ENCODE measurements at places on chromosomes 1 and 21. TPM values are rescaled to one million over a fixed set of nuclear protein-coding genes. Genes with fewer than 3 reads are reported as not detected.
A peak's percentile ranks its signal among the peaks of the same experiment; 100 is the strongest.

DNA sequence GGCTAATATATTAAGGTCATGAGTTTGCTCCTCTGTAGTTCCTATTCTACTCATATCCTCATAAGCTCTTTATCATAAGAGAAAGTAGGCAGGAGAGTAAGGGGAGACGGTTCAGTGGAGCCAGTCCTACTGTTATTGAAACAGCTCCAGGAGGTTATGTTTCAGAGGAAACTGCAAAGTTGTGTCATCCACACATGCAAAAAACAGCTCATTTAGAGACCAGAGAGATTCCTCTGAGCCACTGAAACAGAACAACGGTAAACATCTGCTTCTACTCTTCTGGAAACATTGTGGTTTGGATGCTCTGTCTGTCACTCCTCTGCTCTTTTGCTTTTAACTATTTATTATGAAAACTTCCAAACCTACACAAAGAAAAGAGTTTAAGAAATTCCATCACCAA is 66.3 kb upstream of the PPP2R5A start:
- DNase-seq = no peak

GRCh38 chr1:14340002-14340785 is 258.3 kb upstream of the KAZN start:
- no peak for DNase-seq

Gene SEC16B
- 0.07 TPM for total RNA-seq

Gene ELAVL4
- total RNA-seq = not detected

DNA sequence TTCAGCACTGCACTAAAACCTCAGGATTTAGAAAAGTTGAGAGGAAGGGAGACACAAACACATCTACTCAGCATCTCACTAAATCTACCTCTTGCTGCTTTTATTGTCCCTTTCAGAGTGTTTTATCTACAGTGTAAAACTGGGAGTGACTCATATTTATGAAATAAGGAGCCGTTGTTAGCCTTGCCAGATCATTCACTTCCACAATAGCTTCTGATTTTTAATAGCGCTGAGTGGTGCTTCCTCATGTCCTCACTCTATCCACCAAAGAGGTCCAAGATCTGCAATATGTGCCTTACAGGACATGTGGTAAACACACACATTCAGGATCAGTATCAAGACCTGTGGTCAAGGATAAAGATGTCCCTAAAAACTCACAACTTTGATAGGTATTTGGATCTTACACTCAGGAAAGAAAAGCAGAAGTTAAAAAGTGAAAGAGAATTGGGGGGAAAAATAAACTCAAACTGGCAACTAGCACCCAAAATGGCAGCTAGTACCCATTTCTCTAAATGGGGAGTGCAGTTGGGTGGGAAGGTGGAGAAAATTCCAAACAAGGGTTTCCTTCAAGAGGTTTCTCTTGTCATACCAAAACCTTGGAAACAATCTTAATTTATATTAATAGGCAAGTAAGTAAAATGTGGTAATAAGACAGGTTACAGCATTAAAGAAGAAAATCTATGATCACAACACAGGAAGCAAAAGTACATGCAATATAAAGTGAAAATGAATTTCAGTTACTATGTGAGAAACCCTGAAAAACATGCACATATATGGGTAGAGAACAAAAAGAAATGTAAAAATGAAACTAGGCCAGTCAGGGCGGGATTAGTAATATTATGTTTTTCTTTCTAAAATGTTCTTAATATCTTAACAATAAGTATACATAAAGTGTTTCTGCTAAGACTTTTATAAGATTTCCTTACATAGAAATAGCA is 15.9 kb downstream of the DUSP10 start:
- DNase-seq = peak; percentile 82

Gene OR14K1
- total RNA-seq = not detected

DNA sequence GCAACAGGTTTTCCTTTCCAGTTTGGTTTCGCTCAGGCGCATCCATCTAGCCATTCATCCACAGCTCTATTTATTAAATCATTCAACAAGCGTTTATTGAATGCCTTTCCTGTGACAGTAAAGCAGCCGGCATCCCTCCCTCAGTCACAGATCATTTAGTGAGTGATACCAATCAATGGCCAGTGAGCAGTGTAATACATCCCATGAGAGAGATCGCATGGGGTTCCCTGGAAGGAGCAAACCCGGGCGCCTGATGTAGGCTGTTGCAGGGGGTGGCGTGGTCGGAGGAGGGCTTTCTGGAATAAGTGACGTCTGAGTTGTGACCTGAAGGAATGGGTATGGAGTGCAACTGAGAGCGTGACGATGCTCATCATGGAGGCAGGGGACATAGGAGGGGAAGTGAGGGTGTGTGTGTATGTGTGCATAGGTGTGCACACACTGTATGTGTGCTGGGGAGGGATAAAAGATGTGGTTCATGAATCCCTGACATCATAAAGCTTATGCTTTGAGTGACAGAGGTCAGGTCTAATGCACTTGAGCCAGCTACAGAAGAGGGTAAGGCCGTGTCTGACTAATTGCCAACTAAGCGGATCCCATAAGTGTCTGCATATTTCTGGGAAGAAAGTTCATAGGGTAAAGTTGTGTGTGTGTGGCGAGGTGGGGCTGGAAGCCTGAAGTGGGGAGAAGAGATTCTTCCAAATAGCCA is 6.6 kb downstream of the FCMR start:
- DNase-seq = no peak

Gene COP1
- 8.8 TPM for total RNA-seq

- DNase-seq = no peak
Observed at GRCh38 chr1:114715952-114716303, 643 bp downstream of the NRAS start.

GRCh38 chr1:66223681-66224080 is 310.3 kb upstream of the SGIP1 start:
- DNase-seq = peak; percentile 35

DNA sequence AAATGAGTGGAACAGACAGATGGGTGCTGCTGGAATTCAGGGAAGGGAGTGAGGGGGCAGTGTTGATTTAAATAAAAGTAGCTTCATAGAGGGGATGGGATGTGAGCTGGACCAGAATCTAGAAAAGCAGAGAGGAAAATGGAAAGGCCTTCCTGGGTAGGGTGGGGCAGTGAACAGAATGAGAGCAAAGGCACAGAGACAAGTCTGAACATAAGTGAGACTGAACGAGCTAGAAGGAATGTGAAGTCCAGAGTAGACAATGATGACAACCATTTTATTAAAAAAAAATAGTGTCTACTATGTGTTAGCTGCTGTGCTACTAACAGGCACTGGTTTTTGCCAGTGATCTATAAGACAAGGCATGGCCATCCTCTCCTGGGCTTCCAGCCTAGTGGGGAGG is 36.0 kb downstream of the ELK4 start:
- DNase-seq = no peak

Gene VSIG8
- total RNA-seq = 0.47 TPM

DNA sequence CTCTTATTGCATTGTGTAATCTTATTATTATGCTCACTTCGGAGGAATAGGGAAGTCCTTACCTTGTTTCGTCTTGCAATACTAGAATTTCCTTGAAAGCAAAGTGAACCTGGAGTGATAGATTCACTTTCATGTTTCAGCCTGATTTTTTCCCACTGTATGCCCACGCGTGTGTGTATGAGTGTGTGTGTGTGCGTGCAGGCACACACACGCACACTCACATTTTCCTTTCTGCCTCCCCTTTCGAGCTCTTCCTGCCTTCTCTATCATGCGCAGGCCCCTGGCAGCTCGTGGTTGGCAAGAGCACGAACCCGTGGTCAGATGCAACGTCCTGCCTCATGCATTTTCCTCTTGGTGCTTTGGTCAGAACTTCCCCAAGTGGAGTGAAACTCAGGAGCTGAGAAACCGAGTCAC is at the start of gene GCSAML:
Gene GCSAML (plus strand): TSS at position 366 of the 414 bp plus-strand sequence. CDS start 58 bp downstream, outside the sequence.
- no peak for DNase-seq

DNA sequence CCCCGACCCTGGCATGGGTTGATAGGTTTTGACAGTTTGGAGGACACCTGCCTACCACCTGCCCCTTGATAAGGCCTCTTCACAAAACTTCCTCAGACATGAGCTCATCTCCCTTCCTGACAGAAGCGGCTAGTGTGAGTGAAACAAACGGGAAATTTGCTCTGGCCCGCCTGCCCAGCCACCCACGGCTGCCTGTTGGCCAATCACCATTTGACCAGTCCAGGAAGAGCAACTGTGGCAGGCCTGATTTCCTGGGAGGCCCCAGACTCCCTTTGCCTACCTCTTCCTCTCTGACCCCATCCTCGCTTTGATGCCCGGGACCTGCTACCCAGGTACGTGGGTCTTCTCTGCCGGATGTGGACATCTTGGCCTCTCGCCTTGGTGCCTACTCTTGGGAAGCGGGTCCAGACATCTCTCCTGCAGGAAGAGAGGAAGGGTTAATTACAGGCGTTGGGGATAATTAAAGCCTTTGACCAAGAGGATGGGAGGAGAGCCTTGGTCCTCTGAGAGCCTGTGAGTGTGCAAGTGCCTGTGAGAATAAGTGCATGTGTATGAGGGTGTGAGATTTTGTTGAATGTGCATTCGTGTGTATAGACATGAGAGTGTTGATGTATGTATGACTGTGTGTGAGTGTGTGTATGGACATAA is 1.1 kb upstream of the EPHA2 start:
- peak; percentile 71 for DNase-seq

- peak; percentile 20 for DNase-seq
Observed at GRCh38 chr1:113811156-113811887, 954 bp downstream of the RSBN1 start.

- DNase-seq = no peak
Observed at GRCh38 chr1:228034954-228035837, 28.4 kb downstream of the WNT3A start.

GRCh38 chr1:169115891-169116585 is 9.5 kb downstream of the ATP1B1 start:
- no peak for DNase-seq

- no peak for DNase-seq
Observed at GRCh38 chr1:41242342-41243078, 404 bp upstream of the SCMH1 start.

DNA sequence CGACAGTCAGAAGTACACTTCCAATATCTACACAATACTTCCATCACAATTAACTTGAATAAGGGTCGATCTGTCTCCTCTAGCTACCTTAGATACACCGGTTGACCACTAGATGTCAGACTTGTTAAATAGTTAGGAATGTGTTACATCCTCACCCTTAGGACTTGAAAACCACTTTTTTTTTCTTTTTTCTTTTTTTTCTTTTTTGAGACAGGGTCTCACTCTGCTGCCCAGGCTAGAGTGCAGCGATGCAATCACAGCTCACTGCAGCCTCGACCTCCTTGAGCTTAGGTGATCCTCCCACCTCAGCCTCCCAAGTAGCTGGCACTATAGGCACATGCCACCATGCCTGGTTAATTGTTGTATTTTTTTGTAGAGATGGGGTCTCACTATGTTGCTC is 120.4 kb upstream of the GREM2 start:
- DNase-seq = peak; percentile 88

DNA sequence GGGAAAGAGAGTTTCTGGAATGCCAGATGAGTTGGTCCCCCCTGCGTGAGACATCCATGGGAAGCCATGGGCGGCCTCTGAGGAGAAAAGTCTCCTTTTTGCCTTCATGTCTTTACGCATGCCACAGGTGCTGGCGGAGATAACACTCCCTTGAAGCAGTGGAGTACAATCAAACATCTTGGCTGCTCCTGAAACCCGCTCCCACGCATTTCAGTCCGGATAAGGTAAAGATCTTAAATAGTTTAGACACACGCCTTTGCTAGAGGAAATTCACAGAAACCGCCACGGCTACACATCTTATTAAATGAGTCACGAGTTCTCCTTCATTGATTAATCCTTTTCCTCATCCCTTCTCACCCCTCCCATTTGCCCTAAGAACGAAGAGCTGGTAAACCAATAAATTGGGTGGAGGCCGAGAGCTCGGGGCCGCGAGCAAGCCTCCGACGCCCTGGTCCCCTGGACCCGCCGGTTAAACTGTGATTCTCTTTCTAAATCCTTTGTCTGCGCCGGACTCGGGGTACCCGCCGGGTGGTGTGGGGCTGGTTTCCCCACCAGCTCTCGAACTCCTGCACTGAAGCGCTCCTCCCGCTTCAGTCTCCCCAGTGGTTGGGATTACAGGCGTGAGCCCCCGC is 6.6 kb upstream of the ZNF669 start:
- peak; percentile 56 for DNase-seq

Gene MPL
- not detected for total RNA-seq

Gene NTNG1
- 6.8 TPM for total RNA-seq

DNA sequence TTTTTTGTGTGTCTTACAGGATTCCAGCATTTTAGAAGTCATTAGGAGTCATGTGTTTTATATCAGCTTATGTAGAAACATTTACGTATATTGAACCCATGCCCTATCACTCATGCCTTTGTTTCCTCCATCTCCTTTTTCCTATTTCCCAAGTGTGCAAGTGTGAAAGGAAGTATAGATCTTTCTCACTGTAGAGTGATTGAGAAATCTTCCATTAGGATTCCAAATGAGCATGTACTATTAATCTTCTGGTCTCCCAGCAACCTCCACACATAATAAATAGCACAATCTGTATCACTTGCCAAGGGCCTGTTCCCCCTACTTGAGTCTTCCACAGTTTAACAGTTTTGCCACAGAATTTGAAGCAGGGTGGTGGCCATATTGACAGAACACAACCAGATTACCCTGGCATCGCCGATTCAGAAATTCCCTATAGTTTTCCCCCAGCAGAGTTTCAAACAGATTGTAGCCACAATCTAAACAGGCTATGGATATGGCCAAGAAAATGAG is 1052.8 kb downstream of the TTLL7 start:
- DNase-seq = no peak

- DNase-seq = peak; percentile 83
Observed at GRCh38 chr1:147669469-147670318, 630 bp downstream of the ACP6 start.

Gene ZBTB8B
- total RNA-seq = 0.22 TPM

Gene PADI3
- total RNA-seq = not detected

Gene RGS13
- 0.22 TPM for total RNA-seq

Gene TEDDM1
- not detected for total RNA-seq

Gene SNRPE
- 167 TPM for total RNA-seq

Gene SIKE1
- total RNA-seq = 136 TPM

DNA sequence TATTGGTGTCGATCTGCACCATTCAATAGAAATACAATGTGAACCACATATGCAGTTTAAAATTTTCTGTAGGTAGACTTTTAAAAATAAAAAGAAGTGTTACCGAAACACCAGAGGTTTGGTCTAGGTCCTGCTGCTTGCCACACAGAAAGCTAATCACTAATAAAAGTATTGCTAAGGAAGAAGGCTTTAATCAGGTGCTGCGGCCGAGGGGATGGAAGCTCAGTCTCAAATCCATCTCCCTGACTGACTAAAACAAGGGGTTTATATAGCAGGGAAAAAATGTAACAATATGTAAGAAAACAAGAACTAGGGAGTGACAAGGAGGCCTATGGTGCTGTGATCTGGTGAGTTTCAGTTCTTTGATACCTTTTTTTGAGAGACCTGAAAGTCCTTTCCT is 99.3 kb downstream of the XPR1 start:
- DNase-seq = no peak

All from PC-3 (cell line).